ENCODE measurements at places on chromosomes 6 and 20. TPM values are rescaled to one million over a fixed set of nuclear protein-coding genes. Genes with fewer than 3 reads are reported as not detected.
A peak's percentile ranks its signal among the peaks of the same experiment; 100 is the strongest.

UBE2V1 gene
- total RNA-seq = 35.8 TPM

DNA sequence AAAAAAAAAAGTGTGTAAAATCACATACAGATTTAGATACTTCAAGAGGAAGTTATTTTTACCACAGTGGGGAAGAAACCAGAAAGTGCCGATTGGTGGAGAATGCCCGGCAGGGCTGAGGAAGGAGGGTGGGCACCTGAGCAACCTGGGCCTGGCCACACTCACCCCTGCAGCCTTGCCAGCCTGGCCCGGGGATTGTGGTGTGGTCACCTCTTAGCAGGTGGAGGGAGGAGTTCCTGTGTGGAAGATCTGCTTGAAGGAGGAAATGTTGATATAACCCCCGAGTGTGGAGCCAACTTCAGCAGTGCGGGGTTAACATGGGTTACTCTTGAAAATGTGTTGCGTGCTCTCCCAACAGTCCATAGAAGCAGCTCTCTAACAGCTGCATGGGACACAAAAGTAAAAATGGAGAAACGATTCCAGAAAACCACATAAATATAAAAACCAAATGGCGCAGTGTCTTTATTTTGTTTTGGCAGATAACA is 14.7 kb downstream of the UST start:
- peak; percentile 51 for DNase-seq

DNA sequence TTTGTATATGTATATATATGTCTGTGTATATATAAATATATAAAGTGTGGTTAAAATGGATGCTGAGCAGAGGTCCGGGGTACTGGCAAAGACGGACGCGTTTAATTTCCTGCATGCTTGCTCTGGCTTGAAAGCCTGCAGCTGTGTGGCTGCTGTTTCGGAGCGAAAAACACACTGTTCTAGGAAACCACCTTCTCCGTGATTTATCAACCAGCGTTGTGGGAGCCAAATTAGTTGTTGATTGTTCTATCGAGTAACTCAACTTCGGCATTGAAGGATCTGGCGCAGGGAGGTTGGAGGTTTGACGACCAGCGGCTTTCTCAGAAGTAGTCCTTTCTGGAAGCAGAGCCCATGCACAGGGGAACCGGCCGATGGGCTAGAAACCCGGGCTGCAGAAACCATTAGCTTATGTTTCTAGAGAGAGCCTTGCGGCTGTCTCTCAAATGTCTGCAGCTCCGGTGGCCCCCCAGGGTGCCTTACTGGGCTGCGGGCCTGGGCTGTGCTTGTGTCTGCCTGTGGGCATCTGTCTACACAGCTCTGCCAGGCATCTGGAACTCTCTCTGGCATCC is 81.8 kb downstream of the EDN3 start:
- no peak for DNase-seq

ZNF831 gene
- total RNA-seq = not detected

DNA sequence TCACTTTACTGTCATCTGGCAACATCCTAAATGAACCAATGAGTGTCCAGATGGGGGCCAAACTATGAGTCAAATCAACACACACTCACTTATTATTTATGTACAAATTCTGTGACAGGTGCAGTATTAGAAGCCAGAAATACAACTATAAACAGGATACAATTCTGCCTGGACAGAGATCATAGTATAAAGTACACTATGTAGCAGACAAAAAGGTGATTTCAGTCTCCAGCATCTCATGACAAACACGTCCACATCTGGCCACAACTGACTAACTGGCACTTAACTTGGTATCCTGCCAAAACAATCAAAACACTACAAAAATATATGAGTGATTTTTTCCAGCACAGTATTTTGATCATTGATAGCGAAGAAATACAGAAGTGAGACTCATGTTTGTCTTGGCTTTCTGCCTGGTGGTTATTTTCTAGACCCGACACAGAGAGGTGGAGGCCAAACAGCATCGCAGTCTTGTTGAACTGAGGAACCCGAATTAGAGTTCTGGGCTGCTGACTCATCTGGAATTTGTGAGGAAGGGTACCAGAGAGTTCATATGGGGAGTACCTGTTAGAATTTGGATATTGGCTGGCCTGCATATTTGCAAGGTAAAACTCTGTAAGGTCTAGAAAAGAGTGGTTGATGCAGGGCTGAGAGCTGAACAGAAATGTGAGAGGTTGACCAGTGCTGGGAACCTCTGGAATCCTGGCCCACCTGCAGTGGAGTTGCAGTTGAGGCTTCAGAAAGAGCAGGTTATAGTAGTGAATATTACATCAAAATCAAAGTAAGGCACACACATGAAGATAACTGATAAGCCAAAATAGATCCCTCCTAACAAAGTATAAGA is 475.2 kb downstream of the PTPRT start:
- no peak for DNase-seq

GRCh38 chr6:30641048-30641447 is 5.9 kb upstream of the C6orf136 start:
- no peak for DNase-seq

RIN2 gene
- 10.6 TPM for total RNA-seq

GRCh38 chr6:141107591-141108160 is 1025.0 kb upstream of the GJE1 start:
- peak; percentile 83 for DNase-seq

DNA sequence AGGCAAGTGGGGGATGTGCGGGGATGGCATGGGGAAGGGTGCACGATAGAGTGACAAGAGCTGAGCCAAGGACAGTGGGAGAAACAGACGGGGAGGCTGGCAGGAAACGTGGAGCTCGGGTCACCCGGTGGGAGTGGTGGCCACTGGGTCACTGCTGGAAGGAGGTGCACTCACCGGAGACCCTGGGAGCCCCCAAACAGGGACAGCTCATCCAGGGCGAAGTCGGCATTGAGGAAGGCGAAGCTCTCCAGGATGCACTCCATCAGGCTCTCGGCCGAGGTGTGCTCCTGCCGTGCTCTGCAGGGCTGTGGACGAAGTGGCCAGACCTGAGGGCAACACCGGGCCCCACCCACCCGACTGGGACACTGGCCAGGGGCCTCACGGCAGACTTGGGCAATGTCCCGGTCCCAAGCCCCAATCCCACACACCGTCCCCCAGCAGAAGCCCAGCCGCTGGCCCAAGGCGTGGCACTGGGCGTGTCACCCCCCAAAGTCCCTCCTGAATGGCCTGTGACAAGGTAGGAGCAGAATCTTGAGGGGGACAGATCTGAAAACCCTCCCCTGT is 87.3 kb downstream of the PTPN1 start:
- no peak for DNase-seq

EDN3 gene
- total RNA-seq = not detected

DNA sequence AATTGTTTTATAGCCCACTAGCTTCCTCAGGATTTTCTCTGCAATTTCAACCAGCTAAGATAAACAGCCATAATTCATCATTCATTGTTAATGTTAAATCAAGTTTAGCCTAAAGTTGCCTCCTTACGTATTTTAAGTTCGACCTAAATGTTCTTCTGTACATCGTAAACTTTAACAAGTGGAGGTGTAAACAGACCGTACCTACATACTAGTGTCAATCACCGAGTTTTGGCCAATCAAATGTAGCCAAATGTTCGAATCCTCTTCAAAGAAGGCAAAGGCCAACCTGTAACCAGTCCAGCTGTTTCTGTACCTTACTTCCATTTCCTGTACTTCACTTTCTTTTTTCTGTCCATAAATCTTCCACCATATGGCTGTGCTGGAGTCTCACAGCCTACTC is 13.5 kb downstream of the MBOAT1 start:
- DNase-seq = no peak
